Stimulated activated naive CD4-positive, alpha-beta T cell treated with Interleukin-2 at 50 U/mL for 16 hours (primary cell): ENCODE measurements at places on chromosomes 1 and 21.

GRCh38 chr1:1173061-1173792 is 453 bp upstream of the TTLL10 start:
- DNase-seq, result no peak

GRCh38 chr1:104830534-104830933 is 1080.8 kb downstream of the AMY1C start:
- DNase-seq, result no peak

- DNase-seq, result no peak
Measured at GRCh38 chr1:175742790-175743459, 470 bp downstream of the TNR start.

DNA sequence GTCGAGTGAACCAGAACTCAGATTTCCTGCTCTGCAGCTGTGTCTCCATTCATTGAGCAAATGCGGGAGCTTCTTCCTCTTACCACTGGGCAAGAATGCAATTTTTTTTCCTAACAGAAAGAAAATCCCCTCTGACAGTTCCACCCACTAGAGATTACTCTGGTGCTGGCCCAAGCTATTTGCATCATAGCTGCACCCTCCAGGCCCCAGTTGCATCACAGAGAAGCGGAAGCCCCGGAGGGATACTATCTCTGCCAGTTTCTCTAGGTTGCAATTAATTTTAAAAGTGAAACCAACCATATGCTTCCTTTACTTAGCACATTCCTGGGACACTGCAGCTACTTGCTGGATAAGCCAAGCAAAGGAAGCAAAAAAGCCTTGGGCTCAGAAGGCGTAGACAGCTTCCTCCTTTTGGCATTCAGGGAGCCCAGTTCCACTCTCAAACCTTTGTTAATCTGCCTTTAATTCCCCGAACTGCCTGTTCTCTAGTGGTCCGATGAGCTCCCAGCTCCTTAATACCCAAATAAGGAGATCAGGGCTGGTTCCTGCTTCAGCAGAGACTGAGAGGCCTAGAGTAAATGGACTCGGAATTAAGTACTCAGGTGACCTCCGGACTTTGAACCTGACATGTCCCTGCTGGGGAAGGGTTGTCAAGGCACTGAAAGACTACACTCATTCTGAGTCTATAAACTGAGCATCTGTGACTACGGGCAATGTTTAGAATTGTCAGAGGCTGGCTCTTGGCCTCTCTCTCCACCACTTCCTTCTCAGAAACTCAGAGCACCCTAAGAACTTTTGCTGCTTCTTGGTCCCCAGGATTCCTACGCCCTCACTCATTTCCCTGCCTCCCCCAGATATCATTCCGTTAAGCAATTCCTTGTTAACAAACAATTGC is 72.5 kb upstream of the TNFSF18 start:
- DNase-seq, result no peak

- DNase-seq, result no peak
Measured at GRCh38 chr1:18411820-18412641, 68.7 kb upstream of the KLHDC7A start.

GRCh38 chr1:1359664-1360468 is 1.5 kb upstream of the MXRA8 start:
- no peak for DNase-seq

DNA sequence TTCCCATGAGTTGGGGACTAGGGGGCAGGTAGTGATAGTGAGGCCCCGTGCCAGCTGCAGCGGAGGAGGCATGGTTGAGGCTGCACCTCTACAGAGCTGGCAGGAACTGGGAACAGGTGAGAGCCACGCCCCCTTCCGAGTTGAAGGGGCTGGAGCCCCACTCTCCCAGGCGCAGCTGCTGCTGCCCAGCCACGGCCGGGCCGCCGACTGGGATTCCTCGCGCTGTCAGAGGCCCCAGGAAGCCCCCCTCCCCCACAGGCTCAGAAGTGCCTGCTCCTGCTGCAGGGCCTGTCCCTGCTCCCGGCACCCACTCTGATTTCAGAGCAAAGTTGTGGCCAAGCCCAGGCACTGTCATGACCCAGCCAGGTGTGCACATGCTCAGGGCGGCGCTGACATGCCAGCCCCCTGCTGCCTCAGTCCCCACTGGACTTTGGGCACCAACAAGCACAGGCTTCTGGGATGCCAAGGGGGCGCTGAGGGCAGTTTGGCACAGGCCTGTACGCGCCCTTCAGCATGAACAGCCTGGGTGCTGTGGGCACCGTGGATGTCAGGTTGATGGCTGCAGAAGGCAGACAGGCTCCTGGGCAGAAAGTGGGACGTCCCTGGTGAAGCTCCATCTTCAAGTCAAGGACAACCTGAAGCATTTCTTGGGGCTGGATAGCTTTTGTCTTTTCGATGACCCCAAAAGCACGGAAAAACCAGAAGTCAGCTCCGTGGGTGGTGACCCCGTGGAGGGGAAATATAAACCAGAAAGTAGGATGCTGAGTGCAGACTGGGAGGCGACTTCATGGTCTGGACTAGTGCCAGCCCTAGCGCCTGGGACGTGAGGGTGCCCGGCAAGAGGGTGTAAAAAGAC is 121.5 kb downstream of the SIM2 start:
- DNase-seq, result no peak

GRCh38 chr1:46801323-46802055 is 2.6 kb downstream of the CYP4B1 start:
- DNase-seq, result no peak

DNA sequence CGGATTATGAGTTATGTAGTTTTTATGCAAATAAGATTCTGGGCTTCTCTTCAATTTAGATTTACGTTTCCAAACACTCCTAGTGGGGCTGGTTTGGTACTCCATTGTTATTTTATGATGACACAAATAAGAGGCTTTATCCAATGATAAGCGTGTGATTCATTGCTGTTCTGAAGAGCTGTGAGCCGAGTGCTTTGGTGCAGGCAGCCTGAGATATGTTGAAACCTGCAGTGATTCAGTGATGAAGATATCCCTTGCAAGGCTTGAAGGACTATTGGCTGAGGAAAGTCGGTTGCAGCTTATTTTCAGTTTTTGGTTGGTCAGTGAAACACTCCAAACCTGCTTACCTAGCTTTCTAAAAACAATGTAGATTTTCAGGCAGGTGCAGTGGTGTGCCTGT is 112.2 kb downstream of the RYR2 start:
- no peak for DNase-seq

DNA sequence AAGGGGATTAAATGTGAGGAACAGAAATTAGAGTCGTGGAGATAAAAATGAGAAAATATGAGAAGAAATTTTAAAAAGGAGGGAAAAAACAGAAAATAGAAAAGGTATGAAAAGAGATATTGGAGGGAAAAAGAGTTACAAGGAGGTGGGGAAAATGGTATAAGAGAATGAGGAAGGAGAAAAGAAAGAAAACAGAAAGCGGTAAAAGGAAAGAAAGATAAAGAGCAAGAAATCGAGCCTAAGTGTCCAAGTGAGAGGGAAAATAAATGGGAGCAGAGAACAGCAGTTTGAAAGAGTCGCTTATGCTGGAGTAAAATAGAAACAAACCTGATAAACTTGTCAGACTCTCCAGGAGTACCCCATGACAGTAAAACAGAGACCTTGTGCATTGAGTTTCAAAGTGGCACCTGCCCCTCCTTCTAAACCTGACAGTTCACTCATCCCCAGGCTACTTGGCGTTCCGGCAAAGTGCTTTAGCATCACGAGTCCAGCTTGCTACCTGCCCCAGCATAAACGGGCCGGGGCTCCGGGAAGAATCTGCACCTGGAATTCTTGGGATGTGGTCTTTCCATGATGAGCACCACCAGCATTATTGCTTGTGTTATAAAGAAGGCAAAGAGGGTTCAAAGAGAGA is 585 bp downstream of the NEGR1 start:
- DNase-seq, result no peak

DNA sequence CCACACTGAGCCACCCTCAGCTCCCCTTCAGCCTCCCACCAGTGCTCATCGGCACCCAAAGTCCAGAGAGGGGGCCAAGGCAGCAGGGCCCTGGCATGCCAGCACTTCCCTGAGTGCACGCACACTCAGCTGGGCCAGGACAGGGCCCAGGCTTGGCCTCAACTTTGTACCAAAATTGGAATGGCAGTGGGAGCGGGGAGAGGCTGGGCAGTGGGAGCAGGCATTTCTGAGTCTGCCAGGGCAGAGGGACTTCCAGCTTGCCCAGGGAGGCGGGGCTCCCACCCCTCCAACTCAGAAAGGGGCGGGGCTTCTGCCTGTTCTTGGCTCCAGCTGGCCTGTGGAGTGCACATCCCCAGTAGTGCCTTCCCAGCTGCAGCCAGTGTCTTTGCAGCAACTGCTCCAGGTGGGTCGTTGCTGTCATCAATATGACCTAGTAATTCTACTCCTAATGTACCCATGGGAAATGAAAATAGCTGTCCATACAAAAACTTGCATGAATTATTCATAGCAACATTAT is 10.3 kb upstream of the SNX7 start:
- DNase-seq, result no peak

DNA sequence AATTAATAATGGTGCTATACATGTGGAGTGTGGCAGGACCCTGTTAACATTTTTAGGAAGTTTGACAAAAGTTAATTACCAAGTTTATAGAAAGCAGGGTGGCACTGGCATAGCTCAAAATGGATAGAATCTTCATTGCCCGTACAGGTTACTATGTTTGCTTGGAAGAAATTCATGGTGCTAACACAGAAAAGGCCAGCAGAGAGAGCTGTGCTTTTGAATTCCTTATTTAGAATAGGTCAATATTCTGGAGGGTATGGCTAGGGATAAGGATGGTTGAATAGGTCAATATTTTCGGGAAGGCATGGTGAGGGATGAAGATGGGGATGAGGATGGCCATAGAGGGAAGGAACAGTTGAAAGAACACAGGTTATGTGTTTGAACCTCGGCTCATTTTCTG is 345.1 kb downstream of the LMO4 start:
- no peak for DNase-seq

GRCh38 chr1:92043621-92044020 is 13.8 kb downstream of the EPHX4 start:
- DNase-seq, result no peak

DNA sequence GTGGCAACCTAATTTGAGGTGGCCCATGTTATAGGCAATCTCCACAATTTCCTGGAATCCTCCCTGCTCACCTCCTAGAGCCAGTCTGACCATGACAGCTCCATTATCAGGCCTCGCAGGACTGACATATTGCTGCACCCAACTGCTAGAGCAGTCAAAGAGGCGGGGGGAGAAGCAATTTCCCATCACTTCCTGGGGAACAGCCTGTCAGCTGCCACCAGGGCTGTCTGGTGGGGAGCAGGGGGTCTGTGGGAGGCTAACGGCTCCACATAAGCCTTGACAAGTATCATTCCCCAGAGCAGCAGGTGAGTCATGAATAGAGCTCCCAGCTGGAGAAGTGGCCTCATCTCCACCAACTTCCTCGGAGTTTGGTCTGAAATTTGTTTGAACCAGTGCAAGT is 322.9 kb downstream of the MATN1 start:
- DNase-seq, result no peak

GRCh38 chr1:3431266-3431665 is 23.2 kb upstream of the ARHGEF16 start:
- DNase-seq, result no peak

- no peak for DNase-seq
Measured at GRCh38 chr1:96416111-96416595, 305.4 kb upstream of the PTBP2 start.

DNA sequence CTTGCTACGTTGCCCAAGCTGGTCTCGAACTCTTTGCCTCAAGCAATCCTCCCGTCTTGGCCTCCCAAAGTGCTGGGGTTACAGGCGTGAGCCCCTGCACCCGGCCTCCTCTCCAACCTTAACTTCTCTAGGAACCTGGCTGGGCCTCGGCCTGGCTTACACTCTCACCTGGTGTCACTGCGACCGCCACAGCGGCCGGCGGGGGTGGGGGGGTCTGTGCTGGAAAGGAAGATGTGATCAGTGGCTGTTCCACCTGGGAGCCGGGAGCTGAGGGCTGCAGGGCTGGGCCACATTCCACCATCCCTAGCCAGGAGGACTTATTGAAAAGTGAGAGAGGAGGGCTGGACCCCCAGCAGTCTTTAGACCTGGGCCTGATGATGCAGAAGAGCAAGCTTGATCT is 48.6 kb downstream of the HSPG2 start:
- no peak for DNase-seq

- no peak for DNase-seq
Measured at GRCh38 chr1:83103341-83103740, 895.6 kb downstream of the TTLL7 start.
